Effector CD4-positive, alpha-beta T cell (primary cell): ENCODE measurements at places on chromosomes 3 and 15.

GRCh38 chr3:66036586-66037148 is 2.1 kb downstream of the MAGI1 start:
- no peak for DNase-seq

GRCh38 chr3:169659820-169660674 is 3.5 kb downstream of the MECOM start:
- DNase-seq, result no peak

DNA sequence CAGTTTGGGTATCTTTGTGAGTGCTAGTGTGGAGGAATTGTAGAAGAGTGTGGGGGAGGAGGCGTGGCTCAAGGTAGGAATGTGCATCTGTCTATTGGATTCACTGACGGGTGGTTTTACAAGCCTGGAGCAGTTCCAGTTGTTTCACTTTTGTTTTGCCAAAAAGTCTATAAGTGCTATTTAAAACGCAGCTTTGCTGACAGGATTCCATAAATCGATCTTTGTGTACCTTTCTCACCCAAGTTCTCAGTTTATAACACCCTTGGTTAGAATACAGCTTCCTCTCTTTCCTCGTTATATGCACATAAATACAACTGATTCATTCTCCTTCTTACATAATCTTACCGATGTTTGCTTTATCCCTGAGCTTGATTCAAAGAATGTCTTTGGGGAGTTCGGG is 123.2 kb upstream of the UBE2E2 start:
- no peak for DNase-seq

- no peak for DNase-seq
Measured at GRCh38 chr3:173886-174285, 22.7 kb upstream of the CHL1 start.

GRCh38 chr3:162168715-162169114 is 672.1 kb downstream of the OTOL1 start:
- DNase-seq, result no peak

- DNase-seq, result no peak
Measured at GRCh38 chr3:120894316-120895057, 13.5 kb upstream of the STXBP5L start.

DNA sequence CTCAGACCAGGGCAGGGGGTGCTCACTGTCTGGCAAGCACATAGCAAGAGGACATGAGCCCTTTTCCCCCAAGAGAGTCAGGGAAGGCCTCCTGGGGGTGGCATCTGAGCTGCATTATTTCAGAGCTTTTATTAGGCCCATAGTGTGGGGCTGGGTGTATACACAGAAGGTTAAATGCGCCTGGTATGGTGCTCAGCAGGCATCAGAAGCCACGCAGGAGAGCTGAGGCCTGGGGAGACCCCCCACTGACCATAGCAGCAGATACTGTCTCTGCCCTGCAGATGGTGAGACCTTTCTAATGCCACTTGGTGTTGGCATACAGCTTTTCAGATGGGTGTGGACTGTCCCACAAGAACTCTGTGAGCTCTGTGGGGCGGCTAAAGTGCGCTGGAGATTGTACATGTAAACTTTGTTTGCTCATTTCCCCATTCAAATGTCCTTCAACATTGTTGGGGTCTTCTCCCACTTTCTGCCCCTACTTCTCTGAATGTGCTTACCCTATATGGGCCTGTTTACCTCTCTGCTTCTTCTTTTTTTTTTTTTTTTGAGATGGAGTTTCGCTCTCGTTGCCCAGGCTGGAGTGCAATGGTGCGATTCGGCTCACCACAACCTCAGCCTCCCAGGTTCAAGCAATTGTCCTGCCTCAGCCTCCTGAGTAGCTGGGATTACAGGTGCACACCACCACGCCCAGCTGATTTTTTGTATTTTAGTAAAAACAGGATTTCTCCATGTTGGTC is 62.2 kb downstream of the CDC25A start:
- DNase-seq, result no peak

DNA sequence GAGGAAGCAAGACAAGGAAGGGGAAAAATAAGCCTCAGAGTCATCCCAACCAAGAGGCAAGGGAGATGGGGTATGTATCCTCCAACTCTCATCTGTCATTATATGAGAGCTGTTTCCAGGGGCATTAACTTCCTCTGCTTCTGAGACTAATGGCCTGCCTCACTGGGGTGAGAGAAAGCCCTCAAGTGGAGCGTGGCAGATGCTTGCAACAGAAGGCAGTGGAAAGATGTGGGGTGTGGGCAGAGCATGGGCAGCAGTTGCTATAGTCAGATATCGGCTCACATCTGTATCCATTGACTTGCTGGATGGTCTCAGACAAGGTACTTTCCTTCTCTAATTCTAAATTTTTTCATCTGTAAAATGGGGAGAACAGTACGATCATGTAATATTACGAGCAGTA is 81.7 kb upstream of the PLCL2 start:
- no peak for DNase-seq

DNA sequence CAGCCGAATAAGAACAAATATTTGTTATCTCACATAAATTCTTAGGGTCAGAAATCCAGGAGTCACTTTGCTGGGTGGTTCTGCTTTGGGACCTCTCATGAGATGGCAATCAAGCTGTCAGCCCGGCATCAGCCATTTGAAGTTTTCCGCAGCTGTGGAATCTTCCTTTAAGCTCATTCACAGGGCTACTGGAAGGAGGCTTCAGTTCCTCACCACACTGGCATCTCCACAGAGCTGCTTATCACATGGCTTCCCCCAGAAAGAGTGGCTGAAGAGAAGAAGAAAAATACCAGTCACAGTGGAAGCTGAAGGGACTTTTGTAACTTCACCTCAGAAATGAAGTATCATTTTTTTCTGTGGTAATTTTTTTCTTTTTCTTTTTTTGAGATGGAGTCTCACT is 267.7 kb downstream of the CHL1 start:
- no peak for DNase-seq

- DNase-seq, result no peak
Measured at GRCh38 chr3:156010829-156011228, 109.5 kb upstream of the KCNAB1 start.

DNA sequence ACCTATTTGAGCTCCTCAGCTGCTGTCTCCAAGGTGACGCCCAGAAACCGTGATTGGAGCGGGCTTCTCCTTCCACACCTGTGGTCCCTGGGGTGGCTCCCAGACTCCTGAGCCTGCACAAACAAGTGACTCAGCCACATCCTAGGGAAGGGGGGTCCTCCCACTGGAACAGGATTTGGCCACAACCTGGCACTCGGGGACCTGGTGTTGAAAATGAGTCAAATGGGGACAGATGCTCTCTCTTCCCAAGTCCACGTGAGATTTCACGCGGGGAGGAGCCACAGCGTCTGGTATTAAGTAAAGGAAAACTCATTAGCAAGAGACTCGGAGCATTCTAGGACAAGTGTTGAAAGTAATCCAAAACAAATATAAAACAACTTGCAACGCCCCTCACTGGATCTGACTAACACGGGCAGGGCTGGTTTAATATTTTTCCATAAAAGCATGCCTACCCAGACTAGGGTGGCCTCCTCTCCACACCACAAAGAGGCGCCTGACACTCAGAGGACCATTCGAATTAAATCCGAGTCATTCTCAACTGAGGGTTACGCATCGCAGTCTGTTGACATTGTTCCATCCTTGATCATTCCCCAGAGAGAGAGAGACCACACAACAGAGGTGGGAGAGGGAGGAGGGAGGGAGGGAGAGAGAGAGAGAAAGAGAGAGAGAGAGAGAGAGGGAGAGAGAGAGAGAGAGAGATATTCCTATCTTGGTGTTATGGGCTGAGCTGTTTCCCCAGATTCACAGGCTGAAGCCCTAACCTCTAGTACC is 74.4 kb downstream of the MGLL start:
- no peak for DNase-seq

DNA sequence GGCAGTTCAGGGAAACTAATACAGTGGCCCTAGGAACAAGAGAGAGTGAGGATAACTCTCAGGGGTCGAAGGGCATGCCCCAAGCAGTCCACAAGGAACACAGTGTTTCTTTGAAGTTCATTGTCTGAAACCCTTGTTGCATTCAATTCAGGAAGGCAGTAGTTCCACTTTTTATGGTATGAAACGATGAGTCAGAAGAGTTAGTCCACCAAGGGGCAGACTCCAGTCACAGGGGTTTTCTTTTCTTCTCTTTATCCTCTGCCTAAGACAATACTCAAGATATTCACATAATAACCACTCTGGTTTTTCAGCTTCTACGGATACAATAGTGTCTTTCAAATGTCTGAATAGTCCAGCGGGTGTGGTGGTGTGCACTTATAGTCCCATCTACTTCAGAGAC is 23.7 kb upstream of the TICRR start:
- DNase-seq, result no peak

DNA sequence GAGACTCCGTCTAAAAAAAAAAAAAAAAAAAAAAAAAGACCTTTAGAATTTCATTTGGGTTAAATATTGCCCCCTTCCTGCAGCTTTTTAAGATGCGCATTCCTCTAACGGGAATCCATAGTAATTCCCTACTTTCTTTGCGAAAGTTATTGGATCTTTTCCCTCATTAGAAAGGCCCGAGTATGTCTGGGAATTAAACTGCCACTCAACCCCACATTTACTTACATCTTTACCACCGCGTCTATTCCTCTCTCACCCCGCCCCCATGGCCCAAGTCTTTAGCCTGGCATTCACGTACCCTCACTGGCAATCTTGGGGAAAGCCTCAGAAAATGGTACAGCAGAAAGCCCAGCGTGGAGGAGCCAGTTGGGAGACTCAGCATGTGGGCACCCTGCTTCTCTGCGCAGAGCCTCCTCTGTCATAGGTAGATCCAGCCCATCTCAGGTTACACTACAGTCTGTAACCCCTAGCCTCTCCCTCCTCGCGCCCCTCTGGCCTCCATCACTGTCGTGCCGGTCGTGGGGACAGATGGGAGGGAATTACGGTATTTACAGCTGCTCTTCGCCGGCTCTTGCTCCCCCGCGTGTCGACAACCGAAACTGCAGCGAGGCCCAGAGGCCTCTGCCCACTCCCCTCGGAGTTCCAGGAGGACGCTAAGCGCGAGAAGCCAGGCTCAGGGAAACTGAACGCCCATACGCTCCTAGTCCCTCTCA is 6.4 kb upstream of the ANKDD1A start:
- DNase-seq, result peak; percentile 67

DNA sequence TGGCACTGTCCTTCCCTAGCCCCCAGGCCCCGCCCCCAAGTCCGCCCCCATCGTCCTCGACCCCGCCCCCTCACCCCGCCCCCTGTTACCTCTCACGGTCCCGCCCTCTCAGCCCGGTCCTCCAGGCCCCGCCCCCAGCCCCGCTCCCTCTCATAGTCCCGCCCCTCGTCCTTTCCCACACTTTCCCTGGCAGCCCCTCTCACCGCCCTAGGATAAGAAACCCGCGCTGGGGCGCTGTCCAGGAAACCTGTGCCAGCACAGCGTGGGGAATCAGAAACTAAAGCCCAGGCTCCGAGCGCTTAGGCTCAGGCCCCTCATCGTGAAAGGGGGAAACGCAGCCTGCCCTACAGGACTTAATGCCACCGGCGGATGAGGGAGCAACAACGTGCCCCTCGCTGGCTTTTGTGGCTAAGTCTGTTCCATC is 20.9 kb downstream of the TRPM1 start:
- no peak for DNase-seq

GRCh38 chr3:129992781-129993180 is 18.3 kb downstream of the TRH start:
- no peak for DNase-seq

DNA sequence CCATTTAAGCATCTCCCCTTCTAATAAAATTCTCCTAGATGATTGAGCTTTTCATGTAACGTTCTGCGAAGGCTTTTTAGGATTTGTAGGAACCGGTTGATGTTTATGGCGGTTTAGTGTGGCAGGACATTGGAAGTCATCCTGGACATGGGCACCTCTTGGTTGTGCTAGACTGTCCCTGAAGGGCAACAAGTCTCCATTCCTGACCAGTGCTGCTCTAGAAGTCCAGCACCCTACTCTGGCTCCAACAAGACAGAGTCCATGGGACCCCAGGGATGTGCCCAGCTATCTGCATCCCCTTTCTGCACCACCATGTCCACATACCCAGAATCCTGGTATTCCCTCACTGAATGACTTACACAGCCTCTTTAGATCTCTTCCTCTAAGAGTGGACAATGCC is 46.4 kb downstream of the KCNAB1 start:
- DNase-seq, result no peak

- DNase-seq, result no peak
Measured at GRCh38 chr3:25500706-25501210, 72.7 kb downstream of the RARB start.

DNA sequence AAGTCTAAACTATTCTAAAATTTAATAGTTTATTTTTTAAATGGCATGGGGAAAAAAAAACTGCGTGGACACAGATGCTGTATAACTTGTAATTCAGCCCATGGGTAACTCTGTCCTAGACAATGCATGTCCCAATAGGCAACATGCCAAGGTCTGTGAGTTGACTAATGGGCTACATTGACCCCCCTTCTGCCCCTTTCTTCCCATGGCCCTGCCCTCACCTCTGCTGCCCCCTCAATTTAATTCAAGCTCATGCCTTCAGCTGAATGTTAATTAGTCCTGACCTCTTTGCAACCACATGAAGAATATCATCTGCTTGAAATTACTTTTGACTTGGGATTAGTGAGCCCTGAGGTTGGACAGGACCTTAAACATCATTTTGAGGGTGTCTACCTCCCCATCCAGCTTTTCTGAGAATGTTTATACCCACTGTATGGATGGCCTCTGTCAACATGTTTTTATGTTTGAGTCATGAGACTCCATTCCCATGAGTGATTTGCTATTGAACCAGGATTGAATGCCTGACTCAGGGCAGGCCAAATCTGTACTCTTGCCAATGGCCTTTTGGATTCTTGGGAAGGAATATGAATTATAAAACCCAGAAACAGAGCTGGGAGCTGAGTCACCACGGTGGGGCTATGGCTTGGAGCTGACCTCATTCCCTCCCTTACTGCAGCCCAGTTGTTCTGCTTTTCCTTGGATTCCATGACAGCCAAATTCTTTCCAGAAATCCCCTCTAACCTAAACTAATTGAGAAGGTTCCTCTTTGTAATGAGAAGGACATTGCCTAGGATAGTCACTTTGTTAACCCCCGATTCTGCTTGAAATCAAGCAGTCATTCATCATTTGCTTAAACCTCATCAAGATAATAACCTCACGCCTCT is 33.5 kb upstream of the PDE8A start:
- DNase-seq, result no peak

DNA sequence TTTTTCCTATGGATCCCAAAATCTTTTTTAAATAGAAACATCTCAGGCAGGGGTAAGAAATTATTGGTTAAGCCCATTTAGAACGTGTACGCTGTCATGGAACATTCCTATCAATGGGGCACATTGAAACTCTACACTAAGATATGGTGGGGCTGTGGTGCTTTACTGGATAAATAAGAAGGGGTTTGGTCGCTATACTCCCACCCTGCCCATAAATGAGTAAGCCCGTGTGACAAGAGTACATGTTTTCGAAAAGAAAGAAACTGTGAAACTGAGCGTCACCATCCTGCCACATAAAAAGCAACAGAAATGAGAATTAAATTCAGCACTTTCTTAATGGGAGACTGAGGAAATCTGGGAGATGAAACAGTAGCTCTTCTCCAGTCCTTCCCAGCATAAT is 929.7 kb upstream of the CFAP20DC start:
- no peak for DNase-seq

DNA sequence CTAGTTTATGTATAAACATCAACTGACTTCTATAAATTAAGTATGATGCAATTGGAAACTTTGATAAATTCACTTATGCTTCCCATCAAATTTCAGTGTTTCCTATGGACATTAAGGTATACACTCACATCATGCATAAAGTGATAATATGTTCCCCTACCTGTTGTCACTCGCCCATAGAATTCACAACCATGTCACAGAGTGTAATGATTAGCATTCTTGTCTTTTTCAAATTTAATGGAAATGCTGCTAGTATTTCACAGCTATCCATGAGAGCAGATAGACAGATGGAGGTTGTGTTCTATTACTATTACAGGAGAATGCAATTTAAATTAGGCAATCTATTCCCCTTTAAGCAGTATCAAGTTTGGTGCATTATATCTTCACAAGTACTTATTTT is 984 bp downstream of the PLSCR4 start:
- no peak for DNase-seq
